HS-27A (cell line): ENCODE measurements at places on chromosomes 7 and 10.

- no peak for DNase-seq
Observed at GRCh38 chr7:682810-683209, 43.7 kb upstream of the DNAAF5 start.

DNA sequence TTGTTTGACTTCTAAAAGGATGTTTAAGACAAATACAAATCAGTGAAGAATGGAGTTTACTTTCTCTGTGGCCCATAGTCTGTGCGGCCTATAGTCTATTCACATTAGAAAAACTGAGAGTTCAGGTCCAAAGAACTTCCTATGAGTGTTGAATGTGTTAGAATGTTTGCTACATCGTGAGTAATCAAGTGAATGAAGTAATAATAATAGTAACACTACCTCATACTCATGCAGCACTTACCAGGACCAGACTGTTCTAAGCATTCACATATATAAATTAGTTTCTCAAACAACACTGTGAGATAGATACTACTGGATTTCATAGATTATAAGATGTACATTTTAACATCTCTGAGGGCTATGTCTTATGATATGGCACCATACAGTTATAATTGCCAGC lies 70.4 kb downstream of the RALA start:
- DNase-seq, result no peak

GRCh38 chr10:29465384-29465783 lies 169.4 kb downstream of the SVIL start:
- DNase-seq, result no peak

- no peak for DNase-seq
Observed at GRCh38 chr10:24722131-24722675, 1.5 kb downstream of the ARHGAP21 start.

DNA sequence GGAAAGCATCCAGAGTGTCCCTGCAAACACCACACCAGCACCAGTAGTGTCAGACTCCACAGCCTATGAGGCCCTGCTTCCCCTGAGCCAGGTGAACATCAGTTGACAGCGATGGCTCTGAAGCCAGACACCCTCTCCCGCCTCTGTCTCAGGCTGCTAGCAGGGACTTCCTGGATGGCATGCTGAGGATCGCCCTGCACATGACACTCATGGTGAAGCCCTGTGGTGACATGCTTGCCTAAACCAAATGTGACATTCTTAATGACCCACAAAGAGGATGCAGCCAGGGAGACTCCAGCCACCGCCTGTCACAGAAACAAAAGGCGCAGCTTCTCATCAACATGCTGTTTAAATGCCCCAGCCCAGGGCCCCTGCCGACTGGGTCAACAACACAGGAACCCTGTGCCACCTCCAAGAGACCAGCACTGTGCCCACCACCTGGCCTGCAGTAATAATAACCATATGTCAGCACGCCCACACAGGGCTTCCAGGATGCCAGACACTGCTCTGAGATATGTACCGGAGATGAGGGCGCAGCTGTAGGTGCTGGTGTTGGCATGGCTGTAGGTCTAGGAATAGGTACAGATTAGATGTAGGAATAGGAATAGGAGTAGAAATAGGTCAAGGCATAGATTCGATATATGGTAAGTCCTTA lies 81.3 kb downstream of the GRID1 start:
- no peak for DNase-seq

- no peak for DNase-seq
Observed at GRCh38 chr7:66419210-66419609, 209.5 kb upstream of the KCTD7 start.

DNA sequence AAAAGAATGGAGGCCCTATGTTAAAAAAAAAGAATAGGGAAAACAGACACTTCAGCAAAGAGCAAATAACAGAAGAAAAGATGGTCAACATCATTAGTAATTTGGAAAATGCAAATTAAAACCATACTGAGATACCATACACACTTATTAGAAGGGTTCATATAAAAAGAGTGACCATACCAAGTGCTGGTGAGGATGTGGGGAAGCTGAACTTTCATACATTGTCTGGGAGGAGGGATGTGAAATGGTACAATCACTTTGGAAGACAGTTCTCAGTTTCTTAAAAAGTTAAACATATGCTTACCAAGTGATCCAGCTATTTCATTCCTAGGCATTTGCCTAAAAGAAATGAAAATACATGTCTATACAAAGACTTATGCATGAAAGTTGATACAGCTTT lies 194.4 kb downstream of the CXCL12 start:
- DNase-seq, result no peak

DNA sequence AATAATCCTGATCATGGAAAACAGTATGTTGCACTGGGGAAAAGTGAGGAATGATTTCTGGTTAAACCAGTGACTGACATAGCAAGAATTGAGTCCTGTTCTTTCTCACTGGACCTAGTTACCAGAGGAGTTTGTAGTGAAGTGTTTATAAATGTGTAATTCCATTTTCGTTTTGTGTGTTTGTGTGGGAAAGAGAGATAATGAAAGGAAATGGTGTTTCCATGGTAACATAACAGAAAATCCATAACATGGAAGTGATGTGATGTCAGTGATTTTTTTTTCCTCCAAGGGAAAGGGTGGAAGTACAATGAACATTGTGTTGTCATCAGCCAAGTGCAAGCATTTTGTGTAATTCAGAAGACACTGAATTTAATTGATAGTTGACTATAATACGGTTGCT lies 283.9 kb downstream of the PLXDC2 start:
- DNase-seq, result no peak

GRCh38 chr7:156547884-156548561 lies 92.6 kb upstream of the RNF32 start:
- DNase-seq, result no peak

GRCh38 chr7:116249969-116250553 lies 39.7 kb downstream of the TES start:
- DNase-seq, result no peak

DNA sequence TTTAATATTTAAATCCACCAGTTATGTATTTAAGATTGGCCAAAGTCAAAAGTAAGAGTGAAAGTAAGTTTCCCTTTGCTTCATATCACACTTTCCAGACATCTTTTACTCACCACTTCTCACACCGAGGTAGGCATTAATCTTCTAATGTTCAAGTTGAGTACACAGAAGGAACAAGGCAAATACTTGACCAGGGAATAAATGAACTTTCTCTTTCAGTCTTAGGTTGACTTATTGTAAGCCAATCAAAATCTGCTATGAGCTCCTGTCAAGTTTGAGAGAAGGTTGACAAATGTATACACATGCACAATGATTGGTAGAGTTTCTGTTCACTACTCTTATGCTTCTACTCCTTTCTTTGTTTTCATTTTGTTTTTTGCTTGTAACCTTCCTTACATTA lies 842.5 kb downstream of the REEP3 start:
- DNase-seq, result no peak

GRCh38 chr7:27423290-27423689 lies 180.7 kb downstream of the EVX1 start:
- no peak for DNase-seq

GRCh38 chr7:2540641-2541051 lies 14.7 kb downstream of the BRAT1 start:
- DNase-seq, result no peak

- DNase-seq, result peak; percentile 29
Observed at GRCh38 chr10:127945341-127945758, 38.4 kb downstream of the PTPRE start.

DNA sequence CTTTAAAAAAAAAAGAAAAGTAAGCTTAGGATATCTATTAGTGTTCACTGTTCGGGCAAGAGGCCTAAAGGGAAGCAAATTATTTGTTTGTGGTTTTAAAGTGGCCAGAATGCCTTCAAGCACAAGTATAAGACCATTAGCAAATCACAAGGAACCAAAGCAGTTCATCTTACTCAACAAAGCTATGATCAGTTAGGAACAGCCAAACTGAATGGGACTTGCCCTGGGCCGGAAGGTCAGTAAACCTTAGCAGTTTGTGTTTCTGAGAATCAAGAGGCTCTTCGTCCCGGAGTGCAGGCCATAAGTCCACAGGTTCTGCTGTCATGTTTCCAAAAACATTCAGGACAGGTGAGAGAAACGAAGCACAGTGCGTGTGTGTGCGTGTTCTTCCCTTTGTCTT lies 4.5 kb downstream of the FBXW4 start:
- DNase-seq, result no peak

- peak; percentile 29 for DNase-seq
Observed at GRCh38 chr10:9302140-9302746, 1247.8 kb downstream of the GATA3 start.

- DNase-seq, result no peak
Observed at GRCh38 chr7:18538554-18539250, 43.2 kb downstream of the HDAC9 start.

DNA sequence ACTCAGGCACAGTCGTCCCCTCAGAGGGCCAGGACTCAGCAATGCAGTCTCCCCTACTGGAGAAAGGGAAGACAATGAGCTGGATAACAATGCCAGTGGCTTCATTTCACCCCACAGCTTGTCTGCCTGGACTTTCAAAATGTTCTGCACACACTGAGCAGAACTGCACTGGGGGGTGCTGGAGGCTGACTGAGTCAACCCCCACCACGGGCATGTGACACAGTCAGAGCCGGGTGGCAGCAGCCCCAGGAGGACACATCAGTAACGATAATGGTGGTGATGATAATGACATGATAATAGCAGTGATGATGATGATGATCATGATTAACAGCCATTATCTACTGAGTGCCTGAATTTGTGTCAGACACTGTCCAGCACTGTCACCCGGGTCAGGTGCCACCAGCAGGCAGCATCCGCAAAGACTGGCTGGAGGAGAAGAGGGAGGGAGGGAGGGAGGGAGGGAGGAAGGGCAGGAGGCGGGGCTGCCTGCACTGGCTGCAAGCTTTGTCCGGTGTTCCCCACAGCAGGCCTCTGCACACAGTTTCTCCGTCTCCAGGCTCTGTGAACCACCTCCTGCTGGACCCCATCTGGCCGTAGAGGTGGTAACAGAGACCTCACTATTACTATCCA lies 67.4 kb downstream of the PLXNA4 start:
- DNase-seq, result no peak

- DNase-seq, result no peak
Observed at GRCh38 chr7:114048386-114049235, 129.8 kb upstream of the PPP1R3A start.

GRCh38 chr7:140084972-140085371 lies 22.2 kb upstream of the PARP12 start:
- DNase-seq, result no peak

GRCh38 chr10:72058989-72059842 lies 29.1 kb downstream of the SPOCK2 start:
- no peak for DNase-seq

DNA sequence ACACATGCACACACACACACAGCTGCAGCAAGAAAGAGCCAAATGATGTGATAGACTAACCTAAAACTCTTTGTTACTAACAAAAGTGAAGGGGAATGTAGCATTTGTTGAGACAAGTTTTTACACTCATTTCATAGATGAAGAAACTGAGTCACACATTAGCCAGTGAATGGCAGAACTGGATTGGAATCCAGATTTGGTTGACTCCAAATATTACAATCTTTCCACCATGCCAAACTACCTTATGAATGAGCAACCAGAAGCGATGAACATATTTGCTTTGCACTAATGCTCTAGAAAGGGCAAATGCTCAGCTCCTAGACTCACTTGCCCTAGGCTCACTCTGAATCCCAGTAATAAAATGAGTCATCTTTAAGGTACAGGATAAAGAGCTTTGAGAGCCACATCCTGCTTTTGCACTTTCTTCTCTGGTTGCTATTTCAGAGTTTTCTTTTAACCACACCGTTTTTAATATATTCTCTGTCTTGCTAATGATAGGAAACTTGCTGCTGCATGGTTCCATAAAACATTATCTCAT lies 111.9 kb downstream of the GPAM start:
- DNase-seq, result no peak

DNA sequence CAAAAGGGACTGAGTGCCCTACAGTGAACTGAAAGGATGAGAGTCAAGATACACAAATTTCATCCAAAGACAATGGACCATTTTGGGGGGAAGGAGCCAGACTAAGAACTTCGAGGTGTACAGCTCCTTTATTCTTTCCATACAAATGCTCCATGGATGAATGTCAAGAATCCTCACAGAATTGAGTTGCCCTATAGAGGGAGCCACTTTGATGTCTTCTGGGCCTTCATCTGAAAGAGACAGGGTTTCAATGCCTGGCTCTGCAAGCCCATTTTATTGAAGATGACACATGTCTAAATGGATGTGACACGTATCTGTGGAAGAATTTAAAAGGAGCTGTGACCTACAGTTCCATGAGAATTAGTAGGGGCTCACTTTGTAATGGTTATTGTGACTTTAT lies 32.0 kb upstream of the NRG3 start:
- DNase-seq, result no peak

DNA sequence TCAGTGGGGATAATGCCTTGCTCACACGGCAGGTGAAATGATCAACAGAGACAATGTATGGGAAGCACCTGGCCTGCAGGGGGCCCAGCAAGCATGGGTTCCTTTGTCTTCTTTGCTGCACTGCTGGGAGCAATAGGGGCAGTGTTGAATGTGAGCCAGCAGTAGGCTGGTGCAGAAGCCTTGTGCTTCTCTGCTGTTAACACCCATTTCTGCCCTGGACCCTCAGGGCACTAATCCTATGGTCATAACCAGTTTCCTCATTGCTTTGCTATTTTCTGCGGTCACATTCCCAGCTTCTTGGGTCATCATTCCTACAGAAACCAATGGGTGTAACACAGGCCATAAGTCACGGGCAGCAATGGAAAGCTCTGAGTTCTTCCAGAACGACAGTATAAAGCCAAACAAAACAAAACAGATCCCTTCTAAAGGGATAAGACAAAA lies 10.9 kb upstream of the LGI1 start:
- DNase-seq, result peak; percentile 90

DNA sequence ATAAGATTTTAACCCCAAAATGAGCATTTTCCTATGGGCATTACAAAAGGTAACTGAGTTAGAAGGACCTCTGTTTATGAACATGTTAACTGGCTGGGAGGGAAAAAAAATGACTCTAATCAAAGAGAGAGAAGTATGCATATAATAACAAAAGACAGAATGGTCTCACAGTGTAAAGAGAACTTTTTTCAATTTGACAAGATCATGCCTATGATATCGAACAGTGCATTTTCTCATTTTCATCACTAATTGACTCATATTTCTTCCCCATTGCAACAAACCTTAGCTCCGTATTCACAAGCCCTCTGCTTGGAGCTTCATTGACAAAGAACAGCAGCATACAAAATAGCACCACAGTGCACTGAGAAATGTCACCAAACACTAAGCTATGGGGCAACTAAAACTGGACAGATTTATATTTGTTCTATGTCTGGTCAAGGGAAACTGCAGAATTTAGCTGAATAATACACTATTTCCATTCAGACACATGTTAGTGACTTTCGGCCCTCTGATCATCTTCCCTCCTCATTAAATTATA lies 45.6 kb downstream of the SMURF1 start:
- DNase-seq, result no peak

DNA sequence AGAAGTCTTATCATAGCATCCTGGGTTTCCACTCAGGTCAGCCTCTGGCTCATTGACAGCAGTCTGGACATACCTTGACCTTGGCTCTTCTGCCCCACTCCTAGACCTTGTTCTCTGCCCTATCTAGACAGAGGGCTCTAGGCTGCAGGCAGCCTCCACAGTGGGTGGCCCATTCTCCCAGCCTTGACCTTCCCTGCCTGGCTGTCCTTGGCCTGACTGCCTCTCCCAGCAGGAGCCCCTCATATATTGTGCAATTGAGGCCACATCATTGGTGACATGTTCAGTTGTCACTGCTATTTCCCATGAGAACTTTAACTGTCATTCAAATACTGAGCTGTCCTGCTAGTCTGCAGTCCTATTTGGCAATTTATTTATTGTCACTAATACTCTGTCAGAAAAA lies 503.4 kb downstream of the PLXNA4 start:
- DNase-seq, result no peak

- no peak for DNase-seq
Observed at GRCh38 chr7:79668292-79668691, 214.8 kb upstream of the MAGI2 start.

GRCh38 chr10:132520177-132520811 lies 17.3 kb upstream of the INPP5A start:
- no peak for DNase-seq
